HCEC 1CT (cell line): ENCODE measurements at places on chromosomes 12 and 14.

- peak; percentile 21 for DNase-seq
These were observed 4.1 kb upstream of the IGF1 start for GRCh38 chr12:102484428-102484958.

DNA sequence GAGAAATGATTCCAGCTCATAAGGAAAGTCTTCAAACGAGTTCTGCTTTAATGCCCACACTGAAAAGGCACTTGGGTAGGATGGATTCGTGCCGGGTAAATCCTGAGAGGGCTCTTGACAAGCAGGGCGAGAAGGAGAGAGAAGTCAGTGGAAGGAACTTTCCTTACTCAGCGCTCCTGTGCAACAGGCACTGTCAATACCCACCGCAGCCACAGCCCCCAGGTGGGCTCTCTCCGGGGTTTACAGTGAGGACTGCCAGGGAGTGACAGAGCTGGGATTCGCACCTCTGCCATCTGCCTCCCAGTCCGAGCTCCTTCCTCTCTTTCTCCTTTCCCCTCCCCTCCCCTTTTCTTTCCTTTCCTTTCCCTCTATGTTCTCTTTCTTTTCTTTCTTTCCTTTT, 118.7 kb downstream of the BEGAIN start:
- no peak for DNase-seq

DNA sequence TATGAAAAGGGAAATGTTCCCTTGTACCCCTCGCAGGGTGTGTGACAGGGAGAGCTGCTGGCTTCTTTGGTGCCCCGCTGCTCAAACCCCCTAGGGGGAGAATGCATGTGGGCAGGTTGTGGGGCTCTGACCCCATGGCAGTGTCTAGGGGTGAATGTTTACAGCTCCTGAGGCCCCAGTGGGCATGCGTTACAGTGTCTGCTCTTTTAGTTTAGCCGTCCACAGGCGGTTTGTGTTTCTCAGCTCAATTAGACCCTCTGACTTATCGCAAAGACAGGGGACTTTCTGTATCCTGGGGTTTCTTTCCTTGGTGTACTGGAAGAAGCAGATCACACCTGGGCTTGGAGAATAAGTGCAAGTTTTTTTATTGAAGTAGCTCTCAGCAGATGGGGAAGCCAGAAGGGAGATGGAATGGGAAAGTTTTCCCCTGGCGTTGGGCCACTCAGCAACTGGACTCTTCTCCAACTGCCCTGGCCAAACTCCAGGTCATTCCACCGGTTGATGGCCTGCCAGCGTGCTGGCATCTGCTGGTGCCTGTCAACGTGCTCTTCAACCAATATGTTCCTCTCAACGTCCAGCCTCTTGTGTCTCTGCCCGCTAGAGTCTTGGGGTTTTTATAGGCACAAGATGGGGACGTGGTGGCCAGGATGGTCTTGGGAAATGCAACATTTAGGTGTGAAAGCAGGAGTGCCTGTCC, 720.9 kb downstream of the FSCB start:
- DNase-seq, result no peak

DNA sequence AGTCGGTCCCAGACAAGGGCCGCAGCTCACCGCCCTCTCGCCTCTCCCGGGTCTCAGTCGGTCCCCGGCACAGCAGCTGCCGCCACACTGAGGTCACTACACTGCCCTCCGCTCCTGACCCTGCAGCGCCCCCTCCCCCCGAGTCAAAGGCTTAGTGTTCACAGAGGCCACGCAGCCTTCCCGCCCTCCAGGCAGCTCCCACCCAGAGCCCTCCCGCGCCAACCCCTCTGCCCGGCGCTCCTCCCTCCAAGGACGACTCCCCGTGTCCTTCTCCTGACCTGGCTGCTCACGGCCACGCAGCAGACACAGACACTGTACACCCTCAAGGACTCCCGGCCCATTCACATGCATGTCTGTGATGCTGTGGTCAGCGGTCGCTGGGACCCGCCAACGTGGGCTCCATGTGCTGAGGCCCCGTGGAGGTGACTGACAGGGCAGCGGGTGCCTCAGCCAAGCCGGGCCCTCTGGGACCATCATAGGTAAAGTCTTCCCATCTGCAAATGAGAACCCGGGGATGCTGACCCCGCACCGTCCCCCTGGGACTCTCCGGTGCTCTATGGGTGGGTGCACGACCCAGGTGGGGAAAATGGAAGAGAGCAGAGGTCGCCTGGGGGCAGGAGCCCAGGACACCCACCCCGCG, 16.3 kb upstream of the GALNT9 start:
- no peak for DNase-seq

DNA sequence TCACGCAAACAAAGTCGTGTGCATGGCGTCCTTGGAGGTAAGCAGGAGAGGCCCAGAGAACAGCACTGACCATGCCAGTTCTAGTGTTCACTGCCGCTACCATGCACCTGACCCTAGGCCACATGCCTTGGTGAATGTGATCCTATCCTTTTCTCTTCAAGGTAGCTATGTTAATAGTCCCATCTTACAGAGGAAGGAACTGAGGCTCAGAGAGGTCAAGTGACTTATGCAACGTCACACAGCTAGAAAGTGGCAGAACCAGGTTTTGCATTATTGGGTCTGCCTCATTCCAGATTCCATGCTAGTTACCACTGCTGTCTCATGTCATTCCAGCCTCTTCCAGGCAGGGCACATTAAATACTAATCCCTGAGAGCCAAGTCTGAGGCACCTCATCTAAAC, 85.2 kb downstream of the FOXN4 start:
- no peak for DNase-seq

- no peak for DNase-seq
These were observed 99.2 kb downstream of the DIP2B start for GRCh38 chr12:50603817-50604639.

- no peak for DNase-seq
These were observed 16.3 kb upstream of the NOS1 start for GRCh38 chr12:117377758-117378157.

DNA sequence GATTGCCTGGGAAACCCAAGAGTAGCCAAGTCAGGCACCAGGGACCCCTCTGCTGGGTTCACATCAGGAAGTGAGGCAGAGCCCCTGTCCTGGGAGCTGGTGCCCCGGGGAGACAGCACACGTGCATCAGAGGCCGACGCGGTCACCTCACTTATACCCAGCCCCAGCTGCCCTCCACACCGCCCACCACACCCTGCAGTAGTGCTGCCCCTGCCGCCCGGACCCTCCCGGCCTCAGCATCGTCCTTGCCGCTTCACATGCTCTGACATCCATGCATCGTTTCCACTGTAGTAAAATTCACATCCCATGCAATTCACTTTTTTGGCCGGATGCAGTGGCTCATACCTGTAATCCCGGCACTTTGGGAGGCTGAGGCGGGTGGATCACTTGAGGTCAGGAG, 14.0 kb downstream of the MMP17 start:
- DNase-seq, result no peak

DNA sequence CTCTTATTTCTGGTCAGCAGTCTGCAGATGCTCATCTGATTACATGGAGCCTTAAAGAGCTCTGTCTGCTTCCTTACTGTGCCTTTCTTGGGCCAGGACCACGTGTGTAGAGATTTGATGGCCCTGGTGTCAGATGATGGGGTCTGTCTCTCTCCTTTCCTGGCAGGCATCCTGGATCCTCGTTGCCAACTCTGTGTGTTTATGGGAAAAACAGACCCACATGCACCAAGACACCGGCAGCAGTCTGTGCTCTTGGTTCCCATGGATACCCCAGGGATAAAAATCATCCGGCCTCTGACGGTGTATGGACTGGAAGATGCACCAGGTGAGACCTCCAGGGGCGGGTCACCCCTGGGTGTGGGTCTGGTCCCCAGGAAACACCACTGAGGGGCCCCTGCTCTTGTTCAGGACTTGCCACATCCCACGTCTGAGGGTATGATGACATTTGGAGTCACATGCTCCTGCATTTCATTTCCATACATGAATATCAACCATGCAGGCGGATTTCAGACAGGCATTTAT, 18.5 kb upstream of the ALDH2 start:
- no peak for DNase-seq

- no peak for DNase-seq
These were observed 37.2 kb upstream of the C14orf132 start for GRCh38 chr14:96001866-96002497.

DNA sequence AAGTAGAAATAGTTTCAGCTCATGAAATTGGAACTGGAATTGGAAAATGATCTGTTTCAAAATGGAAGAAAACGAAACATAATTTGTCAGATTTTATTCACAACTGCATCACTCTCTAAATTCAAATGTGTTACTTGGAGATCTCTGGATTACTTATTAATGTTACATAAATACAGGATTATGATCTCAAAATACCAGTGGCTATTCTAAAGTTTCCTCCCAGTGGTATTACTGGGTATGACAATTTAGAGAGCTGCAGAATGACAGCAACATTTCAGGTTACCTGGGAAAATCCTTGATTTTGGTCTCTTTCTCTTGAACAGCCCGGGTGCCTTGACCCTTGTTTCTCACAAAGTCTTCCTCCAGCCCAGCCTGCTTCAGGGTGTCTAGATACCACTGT, 14.2 kb downstream of the FAM161B start:
- DNase-seq, result peak; percentile 17

DNA sequence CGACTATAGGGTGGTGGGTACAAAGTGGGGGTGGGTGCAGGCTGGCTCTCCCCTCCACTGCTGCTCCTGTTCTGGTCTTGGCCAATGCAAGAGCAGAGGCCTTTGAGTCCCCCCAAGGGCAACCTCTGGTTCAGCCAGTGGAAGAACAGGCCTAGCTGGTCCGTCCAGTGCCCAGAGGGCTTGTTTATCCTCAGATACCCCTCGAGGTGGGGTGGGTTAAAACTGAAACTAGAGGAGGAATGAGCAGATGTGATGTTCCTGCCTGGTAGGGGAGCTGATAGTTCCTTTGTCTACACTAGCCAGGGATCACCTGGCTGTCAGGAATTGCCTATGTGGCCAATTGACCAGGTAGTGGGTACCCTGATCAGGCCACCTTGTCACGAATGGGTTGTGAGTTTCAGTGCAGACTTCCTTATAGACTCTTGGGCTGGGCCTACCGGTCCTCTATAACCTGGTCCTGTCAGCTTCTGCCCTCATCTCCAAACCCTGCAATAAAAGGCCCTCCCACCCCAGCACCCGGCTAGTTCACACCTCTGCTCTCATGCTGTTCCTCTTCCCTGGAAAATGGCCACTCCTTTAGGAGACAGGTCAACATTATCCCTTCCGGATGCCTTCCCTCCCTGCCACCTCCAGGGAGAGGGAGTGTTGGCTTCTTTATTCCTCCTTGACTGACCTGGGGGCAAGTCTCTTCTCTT, 10.7 kb upstream of the HSP90AA1 start:
- no peak for DNase-seq

GRCh38 chr12:4496145-4496838, 42.4 kb upstream of the RAD51AP1 start:
- DNase-seq, result no peak

- no peak for DNase-seq
These were observed 4.0 kb downstream of the KCNA5 start for GRCh38 chr12:5047729-5048128.

DNA sequence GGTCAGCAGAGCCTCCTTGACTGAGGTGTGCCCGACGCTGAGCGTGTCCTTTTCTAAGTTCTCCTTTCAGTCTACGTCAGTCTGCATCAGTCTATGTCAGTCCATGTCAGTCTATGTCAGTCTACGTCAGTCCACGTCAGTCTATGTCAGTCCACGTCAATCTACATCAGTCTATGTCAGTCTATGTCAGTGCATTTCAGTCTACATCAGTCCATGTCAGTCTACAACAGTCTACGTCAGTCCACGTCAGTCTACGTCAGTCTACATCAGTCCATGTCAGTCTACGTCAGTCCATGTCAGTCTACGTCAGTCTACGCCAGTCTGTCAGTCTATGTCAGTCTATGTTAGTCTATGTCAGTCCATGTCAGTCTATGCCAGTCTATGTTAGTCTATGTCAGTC, 15.9 kb downstream of the EIF5 start:
- no peak for DNase-seq

DNA sequence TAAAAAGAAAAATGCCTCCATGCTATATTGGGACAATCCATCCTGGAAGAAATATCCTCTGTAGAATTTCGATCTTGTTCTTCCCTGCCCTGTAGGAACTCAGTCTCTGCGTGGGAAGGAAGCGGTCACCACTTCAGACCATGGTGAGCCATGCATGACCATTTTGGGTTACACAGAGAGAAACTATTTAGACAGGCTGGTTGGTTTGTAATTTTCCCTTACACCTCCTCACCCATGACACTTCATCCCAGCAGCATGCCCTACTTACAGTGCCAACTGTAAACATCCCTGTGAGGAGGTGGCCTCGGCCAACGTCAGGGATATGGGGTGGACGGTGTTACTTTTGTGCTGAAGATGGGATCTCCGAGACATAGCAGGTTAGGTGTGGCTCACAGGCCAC, 121.4 kb downstream of the SMOC1 start:
- peak; percentile 77 for DNase-seq

DNA sequence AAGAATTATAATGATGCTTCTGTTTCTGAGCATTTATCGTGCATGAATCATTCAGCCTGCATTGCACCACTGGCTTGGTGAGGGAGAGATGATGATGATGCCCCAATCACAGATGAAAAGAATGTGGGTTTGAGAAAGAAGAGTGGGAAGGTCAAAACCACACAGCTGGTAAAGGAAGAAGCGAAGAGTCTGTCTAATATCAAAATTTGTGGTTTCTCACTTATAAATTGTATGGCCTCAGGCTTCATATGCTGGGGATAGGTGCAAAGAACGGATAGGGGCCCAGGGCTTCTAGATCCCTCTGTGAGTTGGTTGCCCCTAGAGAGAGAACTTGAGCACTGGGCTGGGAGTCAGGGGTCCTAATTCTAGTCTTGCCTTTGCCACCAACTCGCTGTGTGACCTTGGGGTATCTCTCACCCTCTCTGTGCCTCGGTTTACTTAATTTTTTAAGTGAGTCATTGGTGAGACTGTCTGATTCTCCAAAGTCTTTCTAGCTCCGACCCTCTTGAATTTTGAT, 2.2 kb downstream of the OASL start:
- DNase-seq, result peak; percentile 76

DNA sequence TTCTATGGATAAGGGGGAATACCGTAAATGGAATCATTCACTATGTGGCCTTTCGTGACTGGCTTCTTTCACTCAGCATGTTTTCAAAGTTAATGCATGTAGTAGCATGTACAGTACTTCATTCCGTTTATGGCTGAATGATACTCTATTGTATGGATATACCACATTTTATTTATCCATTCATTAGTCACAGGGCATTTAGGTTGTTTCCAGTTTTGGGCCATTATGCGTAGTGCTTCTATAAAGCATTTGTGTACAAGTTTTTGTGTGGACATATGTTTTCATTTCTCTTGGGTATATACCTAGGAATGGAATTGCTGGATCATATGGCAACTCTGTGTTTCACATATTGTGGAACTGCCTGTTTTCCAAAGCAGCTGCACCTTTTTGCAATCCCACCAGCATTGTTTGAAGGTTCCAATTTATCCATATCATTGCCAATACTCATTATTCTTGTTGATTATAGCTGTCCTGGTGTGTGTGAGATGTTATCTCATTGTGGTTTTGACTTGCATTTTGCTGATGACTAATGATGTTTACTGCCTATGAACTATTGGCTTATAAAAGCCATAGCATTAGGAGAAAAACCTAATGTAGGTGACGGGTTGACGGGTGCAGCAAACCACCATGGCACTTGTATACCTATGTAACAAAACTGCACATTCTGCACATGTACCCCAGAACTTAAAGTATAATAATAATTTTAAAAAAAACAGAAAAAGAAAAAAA, 45.5 kb downstream of the ATF7IP start:
- no peak for DNase-seq
